ENCODE measurements at places on chromosomes 11 and 22.

DNA sequence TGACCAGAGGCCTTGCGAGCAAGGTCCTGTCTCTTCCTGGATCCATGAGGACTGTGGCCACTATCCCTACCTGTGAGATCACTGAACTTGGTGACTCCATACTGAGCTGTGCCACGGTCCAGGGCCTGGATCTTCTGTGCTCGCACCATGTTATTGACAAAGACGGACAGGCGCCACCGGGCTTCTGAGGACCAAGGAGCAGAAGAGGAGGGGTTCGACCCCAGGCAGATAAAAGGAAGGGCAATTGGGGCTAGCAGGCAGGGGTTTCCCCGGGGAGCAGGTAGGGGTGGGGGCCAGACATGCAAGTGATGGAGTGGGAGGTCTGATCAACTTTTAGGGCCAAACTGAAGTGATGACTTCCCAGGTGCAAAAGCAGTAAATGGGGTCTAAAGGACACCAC is 2.2 kb downstream of the CTSF start:
- DNase-seq: no peak

- DNase-seq: no peak
Measured at GRCh38 chr11:33248416-33248971, 8.7 kb upstream of the HIPK3 start.

GRCh38 chr11:3221408-3222002 is 2.9 kb upstream of the MRGPRG start:
- no peak for DNase-seq

DNA sequence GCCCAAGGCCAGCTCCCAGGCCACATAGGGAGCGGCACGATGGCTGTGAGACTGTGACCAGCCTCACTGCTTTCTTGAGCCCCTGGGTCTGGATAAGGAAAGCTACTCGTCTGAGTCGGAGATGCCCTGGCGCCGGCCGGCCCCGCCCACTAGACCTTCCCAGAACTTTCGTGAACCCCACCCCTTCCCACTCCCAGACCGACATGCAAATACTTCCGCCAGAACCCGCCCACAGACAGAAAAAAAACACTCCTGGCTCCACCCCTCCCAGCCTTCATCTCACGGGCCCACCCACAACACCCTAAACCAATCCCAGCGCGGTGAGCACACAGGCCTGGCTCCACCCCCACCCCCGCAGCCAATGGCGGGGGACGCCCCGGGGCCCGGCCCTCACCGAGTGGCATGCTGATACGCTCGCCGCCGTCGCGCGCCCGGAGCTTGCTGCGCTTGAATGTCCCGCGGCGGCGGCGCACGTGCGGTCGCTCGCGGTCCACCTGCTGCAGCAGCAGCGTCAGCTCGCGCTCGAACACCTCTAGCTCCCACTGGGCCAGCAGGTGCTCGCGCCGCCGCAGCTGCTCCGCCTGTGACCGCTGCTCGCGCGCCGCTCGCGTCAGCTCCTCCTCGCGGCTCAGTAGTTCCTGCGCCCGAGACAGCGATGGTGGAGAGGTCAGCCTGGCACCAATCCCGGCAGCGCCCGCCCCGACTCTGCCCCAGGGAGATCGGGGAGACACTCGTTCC is 7.0 kb downstream of the MAP3K11 start:
- peak; percentile 100 for DNase-seq

DNA sequence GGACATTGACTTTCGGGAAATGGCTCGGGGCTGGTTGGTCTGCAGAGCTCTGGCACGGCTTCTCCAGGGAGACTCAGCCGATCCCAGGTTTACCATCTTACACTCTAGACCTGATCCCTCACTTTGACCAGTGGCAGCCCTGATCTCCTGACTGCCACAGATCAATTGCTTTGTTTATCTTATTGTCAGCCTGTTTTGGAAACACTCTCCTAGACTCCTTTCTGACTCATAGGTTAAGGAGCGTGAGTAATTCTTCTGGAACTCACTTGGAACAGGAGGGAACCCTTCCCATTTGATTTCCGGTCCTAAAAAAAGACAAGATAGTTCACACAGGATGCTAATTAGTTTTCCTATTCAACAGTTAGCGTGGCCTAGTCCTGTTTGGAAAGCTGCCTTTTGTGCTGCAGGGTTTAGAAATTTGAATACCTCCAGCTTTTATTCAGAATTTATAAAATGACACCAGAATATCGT is 16.0 kb upstream of the BMAL1 start:
- DNase-seq: no peak

- DNase-seq: no peak
Measured at GRCh38 chr22:23750367-23750713, 572 bp downstream of the ZNF70 start.

DNA sequence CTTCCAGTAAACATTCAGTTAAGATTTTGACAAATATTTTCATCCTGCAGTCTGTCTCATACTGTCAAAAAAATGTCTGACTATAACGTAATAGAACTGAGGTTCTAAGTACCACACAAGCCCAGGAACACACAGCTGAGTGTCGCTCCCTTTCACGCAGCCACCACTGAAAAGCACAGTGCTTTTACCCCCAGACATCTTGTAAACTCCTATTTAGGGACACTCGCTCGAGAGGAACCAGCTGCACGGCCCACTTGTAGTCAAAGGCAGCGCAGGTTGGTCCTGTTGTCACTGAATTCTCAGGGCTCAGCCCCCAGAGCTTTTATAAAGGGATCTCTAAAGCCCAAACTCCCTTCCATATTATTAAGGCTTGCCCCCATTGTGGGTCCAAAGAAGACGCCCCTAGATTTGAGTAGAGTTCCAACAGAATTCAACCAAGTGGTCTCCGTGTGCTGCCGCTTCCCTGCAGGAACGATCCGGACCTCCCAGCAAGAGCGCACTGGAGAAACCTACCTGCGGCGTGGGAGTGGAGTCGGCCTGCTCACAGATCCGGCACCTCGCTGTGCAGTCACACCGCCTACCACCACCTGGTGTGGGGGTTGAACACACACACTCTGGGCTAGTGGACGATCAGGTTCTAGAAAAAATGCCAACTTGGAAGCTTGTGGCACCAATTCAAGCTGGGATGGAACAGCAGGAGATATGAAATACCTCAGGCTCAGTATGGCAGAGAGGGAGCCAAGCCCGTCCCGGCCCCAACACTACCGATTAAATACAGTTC is 23.4 kb downstream of the ASPHD2 start:
- DNase-seq: no peak

- no peak for DNase-seq
Measured at GRCh38 chr11:128372977-128373376, 214.4 kb downstream of the ETS1 start.

DNA sequence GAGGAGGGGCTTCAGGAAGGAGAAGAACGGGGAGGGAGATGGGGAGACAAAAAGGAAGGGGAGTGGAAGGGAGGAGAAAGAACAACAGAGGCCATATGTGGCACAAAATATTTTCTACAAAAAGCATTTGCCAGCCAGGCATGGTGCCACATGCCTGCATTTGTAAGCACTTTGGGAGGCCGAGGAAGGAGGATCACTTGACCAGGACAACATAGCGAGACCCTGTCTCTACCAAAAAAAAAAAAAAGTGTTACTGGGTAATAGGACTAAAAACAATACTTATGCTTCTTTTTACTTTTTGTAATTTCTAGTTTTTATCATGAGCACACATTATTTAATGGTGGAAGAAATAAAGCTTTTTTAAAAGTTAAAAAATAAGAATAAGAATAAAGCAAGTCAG is 5.3 kb downstream of the FAM168A start:
- no peak for DNase-seq

GRCh38 chr11:19199771-19200170 is 2.0 kb downstream of the CSRP3 start:
- DNase-seq: no peak

DNA sequence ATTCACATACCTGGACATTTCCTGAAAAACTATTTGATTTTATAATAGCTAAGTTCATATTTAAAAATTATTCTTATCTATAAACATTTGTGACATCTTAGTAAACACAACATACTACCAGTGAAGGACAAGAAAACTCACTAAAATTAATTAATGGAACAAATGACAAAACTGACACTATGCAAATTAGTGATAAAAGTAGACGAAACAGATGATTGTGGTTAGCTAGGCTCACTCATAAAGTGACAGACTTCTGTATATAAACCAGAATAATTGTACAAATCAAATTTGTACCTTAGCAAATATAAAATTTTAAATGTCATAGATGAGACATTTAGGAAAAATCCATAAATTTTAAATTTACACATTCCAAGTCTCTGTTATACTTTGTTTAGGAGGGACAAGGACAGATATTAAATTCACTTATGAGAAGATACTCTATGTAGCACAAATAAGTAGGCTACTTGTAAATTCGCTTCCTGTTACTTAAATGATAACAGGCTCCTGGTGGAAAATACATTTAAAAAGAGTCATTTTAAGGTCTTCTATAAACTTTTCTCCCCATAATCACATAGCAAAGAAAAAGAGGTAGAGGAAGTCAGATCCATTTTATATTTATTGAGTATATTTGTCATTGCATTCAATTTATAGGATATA is 81.2 kb downstream of the KIF18A start:
- DNase-seq: no peak

DNA sequence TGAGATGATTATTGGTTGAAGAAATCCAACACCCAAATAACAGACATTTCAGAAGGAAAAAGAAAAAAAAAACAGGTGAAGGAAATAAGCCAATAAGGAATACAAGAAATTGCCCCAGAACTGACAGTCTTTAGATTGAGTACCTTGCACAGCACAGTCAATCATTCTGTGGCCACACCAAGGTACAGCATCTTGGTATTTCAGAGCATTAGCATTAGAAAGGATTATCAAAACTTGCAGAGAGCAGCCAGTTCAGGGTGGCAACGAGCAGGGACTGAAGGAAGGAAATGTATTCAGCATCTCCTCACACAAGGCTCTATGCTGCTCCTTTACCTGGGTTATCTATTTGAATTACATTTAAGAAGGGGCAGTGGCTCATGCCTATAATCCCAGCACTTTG is 2.1 kb downstream of the ADA2 start:
- DNase-seq: no peak

DNA sequence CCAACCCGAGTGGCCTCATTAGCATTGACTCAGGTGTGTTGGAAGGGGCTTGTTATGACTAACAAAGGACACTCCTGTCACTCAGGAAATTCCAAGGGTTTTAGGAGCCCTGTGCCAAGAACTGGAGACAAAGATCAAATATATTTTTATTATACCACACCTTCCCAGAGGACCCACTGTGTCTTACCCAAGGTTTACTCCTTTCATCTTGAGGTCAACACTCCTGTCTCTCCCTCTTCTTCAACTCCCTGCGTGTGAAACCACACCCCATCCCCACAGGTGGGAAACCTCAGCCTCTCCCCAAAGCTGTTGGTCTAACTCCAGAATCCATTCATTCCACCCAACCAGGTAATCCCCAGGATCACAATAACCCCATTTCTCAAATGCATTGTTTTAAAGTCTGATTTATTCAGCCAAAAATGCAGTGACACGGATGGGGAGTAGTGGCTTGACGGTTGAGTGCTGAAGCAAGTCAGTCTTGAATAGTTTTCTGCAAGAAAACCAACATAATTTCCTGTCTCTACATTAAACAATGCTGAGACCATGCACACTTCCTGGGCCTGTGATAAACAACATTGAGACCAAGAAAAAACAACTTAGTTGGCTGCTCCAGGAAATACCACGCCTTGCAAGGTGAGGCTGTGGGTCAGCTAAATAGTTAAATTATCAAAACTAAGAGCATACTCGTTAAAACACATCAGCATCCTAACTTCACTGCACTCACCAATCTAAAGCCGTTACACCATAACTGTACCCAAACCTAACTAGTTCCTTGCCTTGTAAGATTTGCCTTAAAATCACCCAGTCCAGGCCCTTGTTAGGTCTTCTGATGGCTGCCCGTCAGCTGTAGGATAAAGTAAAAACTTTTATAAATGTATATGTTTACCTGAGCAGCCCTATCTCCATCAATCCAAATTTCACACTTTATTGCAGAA is 38.5 kb upstream of the SPON1 start:
- DNase-seq: no peak

DNA sequence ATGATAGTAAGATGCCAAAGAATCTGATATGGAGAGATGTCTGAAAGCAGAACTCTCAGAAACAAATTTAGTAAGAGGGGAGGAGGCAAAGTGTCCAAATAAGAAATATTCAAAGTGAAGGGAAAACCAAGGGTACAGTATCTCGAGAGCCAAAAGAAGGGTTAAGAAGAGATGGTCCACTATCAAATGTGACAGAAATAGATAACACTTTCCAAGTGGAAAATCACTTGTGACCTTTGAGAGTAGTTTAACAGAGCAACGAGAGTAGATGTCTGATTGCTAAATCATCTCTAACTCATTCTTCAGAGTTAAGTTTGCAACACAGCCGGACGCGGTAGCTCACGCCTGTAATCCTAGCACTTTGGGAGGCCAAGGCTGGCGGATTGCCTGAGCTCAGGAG is 4.3 kb upstream of the BUD13 start:
- DNase-seq: no peak

DNA sequence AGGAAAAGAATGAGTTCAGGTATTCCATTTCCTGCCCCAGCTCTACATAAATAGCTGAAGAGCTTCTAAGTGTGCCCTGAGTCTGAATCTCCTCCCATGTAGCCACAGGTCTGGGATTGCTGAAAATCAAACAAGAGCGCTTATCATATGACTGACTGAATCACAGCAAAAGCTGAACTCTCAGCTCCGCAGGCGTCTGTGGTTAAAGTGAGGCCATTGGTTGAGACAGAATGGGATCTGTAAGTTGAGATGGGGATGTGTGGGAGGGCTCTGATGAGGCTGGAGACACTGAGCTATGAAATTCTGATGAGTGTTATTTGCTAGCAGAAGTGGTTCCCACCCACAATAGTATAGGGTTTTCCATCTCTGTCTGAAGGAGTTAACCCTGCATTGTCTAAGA is 637.0 kb downstream of the OPCML start:
- no peak for DNase-seq

DNA sequence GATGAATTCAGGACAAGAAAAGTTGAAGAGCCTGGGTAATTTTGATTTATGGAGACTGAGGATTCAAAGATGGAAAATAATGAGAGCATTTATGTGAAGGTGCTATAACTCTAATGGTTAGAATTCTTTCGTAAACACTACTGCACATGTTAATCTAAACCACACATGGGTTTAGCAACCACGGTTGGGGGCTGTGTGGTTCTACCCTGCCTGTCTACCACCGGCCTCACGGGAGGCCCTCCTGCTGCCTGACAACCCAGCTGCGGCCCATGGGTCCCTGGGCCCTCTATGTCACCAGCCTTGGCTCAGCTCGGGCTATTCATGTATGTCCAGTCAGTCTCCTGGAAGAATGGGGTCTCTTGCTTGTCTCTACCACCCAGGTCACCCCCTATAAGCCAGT is 68.5 kb upstream of the ARFGAP3 start:
- no peak for DNase-seq

GRCh38 chr11:20160425-20161229 is at the start of gene DBX1:
DBX1 (minus strand) TSS chr11:20160475; CDS start chr11:20160324, 151 bp downstream.
- no peak for DNase-seq

DNA sequence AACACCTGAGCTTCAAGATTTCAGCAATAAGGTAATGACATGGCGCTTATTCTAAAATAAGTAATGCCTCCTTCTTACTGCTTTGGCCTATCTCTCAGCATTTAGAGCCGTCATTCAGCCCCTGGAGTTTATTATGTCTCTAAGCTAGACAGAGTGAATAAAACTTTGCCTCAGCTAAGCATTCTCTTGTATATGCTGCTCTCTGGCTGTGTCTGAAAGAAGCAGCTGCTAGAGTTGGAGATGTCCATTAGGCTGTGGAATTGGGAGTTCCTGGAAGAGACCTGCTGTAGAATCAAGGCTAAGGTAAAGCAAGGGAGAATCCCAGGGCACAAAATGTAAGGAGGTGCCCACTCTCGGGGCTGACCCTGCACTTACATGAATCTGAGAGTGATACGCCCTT is 35.5 kb upstream of the TTC12 start:
- DNase-seq: no peak

- no peak for DNase-seq
Measured at GRCh38 chr22:37462983-37463382, 23.2 kb downstream of the MFNG start.

GRCh38 chr11:47861728-47862127 is 13.6 kb upstream of the NUP160 start:
- DNase-seq: no peak

All from D721Med (cell line).